ENCODE measurements at places on chromosomes 3 and 15.

GRCh38 chr15:47332481-47332880 is 384.8 kb upstream of the SEMA6D start:
- DNase-seq, result no peak

DNA sequence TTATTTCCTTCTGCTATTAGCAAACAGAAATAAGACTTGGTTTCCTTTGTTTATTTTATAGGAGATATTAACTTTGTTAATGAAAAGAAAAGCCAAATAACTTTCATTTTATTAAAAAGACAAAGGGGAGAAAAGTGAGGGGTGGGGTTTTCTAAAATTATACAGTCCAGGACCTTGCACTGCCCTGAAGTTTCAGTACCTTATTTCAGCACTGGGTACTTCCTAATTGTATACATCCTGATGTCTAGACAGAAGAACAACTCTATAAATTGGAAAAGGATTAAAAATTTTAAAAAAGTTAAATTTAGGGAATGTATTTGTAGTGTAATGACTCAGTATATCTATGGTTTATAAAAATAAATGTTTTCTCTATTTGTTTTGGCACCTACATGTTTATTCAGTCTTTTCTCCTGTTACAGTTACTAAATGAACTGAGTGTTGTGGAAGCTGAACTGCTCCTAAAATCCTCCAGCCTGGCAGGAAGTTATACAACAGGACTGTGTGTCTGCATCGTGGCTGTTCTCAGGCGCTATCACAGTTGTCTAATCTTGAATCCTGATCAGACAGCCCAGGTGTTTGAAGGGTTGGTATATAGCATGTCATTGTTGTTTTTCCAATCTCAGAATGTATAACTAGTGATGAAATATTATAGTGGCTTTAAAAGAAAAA is 27.6 kb upstream of the P2RY13 start:
- DNase-seq, result no peak

DNA sequence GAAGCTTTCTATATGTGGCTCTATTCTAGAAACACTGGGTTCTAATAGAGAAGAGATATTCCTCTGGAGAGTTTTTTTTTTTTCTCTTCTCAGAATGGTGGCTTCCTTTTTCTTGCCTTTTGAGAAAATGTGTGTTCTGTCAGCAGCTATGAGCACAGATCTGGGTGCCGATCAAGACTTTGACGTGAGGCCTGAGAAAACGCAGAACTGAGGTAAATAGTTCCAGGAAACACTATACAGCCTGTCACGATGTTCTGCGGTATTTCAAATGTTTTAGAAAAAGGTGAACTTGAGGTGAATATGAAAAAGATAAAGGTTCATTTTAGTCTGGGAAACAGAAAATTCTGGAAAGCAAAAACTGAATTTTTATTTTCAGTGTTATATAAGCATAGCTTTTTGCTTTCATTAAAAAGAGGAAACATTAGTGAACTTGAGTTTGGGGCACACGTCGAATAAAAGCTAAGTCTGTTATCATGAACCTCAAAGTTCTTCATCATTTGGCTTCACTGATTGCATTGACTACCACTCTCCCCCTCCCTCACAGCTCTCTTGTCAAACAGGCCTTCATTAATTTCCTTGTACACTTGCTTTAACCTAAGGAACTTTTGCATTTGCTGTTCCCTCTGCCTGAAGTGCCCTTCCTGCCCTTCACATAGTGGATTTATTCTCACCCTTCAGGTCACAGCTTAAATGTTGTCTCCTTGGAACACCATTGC is 265.1 kb downstream of the NFKBIZ start:
- no peak for DNase-seq

DNA sequence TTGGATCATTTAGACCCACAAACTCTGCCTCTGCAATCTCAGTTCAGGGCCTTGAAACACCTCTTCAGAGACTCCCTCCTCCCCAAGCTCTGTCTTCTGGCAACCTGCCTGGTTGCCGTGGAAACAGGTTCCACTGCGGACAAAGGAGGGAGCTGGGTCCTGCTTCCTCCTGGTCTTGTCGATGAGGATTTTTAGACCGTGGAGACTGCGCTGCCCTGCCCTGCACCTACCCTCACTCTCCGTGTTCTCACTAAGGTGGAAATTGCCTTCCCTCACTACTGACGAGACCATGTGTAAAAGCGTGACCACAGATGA is at the start of gene RTP1:
Gene RTP1, plus strand, starts transcription at position 152 of the 315 bp plus-strand sequence. Its CDS starts 30 bp downstream, at position 182.
- no peak for DNase-seq

- no peak for DNase-seq
Measured at GRCh38 chr3:36837089-36837488, 72.7 kb upstream of the DCLK3 start.

DNA sequence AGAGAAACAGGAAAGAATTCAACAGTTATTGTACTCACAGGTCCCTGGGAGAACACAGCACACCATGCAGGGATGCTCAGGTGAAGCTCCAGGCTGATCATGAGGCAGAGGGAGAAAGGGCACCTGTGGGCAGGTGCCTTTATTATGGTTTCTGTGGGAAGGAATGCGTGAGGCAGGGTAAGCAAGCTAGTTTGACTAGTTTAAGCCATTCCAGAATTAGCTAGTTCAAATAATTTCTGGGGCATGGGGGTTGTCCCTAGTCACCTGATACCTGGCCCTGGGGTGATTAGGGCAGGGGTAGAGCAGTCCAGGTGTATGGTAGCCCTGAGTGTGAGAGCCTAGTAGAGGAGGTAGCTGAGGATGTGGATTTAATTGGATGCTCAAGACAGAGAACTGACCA is 47.9 kb upstream of the DCLK3 start:
- DNase-seq, result no peak
